ENCODE measurements at places on chromosomes 6 and 20. TPM values are rescaled to one million over a fixed set of nuclear protein-coding genes. Genes with fewer than 3 reads are reported as not detected.

DNA sequence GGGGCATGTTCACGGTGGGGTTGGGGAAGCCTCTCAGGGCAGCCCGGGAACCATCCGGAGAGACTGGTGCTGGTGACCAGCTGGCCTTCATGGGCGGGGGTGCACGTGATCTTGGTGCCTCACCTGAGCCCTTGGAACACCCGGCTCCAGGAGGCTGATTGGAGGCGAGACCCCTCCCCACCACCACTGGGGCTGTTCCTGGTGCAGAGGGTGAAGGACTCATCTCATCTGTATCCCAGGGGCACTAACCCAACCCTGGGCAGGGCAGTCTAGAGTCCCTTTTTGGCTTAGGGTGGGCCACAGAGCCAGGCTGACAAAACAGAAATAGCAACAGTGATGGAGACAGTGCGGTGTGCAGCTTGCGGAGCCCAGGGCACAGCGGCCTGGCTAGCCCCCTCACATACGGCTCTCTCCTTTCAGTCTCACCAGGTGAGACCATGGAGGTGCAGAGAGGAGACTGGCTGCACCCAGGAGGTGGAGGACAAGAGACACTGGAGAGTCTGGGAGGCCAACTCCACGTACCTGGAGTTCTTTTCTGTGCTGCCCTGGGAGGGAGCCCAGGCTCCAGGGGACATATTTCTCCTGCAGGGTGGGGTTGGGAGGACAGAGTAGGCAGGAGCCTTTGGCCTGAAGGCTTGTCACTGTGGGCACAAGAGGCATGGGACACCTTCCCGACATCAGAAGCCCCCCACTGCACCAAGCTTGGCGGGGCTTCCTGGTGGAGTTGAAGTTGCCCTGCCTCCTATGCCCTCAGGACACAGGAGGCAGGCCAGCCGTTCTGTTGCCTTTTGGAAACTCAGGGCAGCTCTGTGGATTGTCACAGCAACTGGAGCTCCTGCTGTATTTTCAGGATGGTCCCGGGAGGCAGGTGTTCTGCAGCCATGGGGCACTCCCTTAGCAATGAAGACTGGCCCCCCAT lies 106.0 kb downstream of the SYCP2 start:
- DNase-seq, result no peak

GRCh38 chr6:68657374-68658139 lies 22.5 kb downstream of the ADGRB3 start:
- DNase-seq, result no peak

- DNase-seq, result no peak
These were observed 64.9 kb upstream of the NUP153 start for GRCh38 chr6:17771609-17772008.

The AGPAT1 gene
- total RNA-seq, result 113 TPM

GRCh38 chr6:144939921-144940320 lies 654.8 kb downstream of the UTRN start:
- DNase-seq, result no peak

DNA sequence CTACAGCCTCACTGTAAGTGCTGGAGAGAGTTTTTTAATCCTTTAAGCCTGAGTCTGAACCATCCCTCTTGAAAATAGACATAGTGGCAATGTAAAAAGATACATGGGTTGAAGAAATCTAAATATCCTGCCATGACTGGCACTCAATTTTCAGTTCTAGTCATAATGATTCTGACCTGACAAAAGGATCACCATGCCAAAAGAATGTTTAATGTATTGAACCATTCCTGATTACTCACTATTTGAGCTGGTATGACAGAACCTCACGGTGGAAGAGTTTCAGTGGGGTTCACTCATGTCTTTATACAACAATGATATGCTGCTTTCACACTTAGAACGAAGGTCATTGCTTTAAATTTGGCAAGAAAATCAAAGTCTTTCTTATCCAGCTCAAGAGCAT lies 93.4 kb downstream of the HIVEP2 start:
- no peak for DNase-seq

The MMP24OS gene
- 35.4 TPM for total RNA-seq

The FAM217A gene
- total RNA-seq, result not detected

DNA sequence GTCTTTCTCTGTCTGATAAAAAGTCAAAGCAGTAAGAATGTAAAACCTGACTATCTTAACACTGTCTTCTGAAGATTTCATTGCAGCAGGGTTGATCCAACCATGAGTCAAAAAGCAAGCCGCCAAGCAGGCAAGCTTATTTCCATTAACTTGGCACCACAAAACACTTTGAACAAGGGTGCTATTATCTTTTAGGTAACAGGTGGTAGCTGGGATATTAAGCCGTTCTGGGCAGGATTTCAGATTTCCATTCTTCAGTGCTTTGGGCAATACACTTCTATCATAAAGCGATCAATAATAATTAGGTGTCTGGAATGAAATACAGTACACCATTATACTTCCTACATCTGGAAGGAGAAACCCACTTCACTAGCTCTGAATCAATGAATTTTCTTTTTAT lies 181.9 kb downstream of the TBC1D7 start:
- no peak for DNase-seq

DNA sequence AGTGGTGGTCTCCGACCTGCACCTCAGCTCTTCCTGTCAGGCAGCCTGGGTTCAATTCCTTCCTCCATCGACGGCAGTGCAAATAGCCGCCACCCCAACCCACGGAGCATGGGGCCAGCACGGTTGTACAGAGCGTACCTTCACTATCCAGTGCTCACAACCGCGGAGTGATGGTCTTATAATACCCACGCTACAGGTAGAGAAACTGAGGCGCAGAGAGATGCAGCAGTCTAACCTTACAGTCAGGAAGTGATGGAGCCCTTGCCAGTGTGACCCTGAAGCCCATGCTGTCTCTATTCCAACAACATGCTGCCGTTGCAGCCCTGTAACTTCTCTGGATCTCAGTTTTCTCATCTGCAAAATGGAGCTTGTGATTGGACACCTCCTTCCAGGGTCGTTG lies 11.0 kb downstream of the SCRT2 start:
- DNase-seq, result no peak

The IP6K3 gene
- 3.1 TPM for total RNA-seq

The SLC26A8 gene
- not detected for total RNA-seq

The NMBR gene
- not detected for total RNA-seq

All from prostate gland (tissue), 2 donors.